ENCODE measurements at places on chromosomes 1 and 21.

DNA sequence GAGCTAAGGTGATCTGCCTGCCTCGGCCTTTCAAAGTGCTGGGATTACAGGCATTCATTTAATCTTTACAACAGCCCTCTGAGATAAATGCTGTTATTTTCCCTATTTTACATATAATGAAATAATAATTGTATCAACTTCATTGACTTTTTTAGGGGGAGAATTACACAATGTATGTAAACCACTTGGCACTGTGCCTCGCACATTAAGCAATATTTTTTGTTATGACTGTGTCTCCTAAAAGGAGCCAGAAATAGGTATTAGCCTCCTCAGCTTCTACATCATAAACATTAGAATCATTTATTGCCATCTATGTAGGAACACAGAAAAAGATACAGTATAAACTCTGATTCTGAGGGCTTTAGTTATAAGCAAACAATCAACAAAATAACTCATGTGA lies 1.1 kb upstream of the DNAJC28 start:
- DNase-seq = no peak

DNA sequence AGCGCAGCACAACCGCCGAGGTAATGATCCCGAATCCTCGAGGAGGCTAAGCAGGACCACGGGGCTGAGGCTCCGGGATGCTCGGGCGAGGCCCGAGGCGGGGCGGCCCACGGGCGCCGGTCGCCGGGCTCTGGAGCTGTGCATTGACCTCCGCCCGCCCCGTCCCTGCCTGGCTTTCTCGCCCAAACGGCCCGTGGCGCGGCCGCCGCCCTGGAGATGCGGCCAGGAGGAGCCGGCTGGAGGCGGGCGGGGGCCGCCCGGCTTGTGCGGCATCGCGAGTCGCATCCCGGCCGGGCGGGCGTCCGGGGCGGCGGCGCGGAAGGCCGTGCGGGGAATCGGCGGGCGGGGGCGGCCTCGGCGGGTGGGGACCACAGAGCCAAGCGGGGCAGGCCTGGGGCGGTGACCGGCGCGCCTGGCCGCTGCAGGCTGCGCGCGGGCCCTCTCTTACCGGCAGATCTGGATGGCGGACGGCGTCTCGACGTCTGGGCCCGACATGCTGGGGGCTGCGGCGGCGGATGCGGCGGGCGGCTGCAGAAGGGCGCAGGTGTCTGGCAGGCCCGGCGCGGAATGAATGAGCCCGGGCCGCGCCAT lies 663 bp downstream of the ACOT7 start:
- DNase-seq = no peak

- DNase-seq = no peak
Measured at GRCh38 chr1:23984417-23985186, 4.5 kb upstream of the SRSF10 start.

- no peak for DNase-seq
Measured at GRCh38 chr1:6471086-6471969, 5.4 kb upstream of the TNFRSF25 start.

GRCh38 chr21:32768530-32768929 lies 3.0 kb downstream of the PAXBP1 start:
- no peak for DNase-seq

- no peak for DNase-seq
Measured at GRCh38 chr1:85550784-85551516, 29.6 kb upstream of the CCN1 start.

Data from HS-5 (cell line).